ENCODE measurements at places on chromosomes 7 and 10.

GRCh38 chr7:29840701-29841100, 34.4 kb downstream of the WIPF3 start:
- DNase-seq = no peak

- DNase-seq = no peak
These were observed 172.0 kb upstream of the TNRC18 start for GRCh38 chr7:5595545-5596045.

GRCh38 chr7:119782286-119782685, 490.7 kb upstream of the KCND2 start:
- no peak for DNase-seq

DNA sequence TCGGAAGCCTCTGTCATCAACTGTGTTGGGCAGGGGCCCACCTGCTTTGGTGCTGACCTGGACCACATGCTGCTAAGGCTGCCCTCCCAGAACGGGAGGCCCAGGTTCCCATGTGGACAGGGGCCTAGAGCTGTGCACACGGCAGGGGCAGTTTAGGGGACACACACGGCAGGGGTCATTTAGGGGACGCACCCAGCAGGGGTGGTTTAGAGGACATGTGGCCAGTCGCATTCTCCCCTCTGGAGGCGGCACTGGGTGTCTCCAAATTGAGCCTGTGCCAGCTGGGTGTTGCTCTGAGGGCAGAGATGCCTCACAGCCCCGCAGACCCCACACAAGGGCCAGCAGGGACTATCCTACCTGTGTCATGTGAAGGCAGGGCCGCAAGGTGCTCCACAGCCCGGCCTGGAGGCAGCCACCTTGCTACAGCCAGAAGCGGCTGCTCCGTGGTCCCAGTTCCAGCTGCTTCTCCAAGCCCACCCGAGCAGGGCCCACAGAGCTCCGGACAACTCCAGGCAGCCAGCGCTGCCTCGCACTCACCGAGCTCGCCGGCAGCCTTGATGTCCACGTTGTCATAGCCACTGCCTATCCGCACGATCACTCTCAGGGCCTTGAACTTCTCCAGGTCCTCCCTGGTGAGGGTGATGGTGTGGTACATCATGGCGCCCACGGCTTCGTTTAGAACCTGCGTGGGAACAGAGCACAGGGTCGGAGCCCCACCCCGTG, 60.7 kb downstream of the ZRANB1 start:
- no peak for DNase-seq

DNA sequence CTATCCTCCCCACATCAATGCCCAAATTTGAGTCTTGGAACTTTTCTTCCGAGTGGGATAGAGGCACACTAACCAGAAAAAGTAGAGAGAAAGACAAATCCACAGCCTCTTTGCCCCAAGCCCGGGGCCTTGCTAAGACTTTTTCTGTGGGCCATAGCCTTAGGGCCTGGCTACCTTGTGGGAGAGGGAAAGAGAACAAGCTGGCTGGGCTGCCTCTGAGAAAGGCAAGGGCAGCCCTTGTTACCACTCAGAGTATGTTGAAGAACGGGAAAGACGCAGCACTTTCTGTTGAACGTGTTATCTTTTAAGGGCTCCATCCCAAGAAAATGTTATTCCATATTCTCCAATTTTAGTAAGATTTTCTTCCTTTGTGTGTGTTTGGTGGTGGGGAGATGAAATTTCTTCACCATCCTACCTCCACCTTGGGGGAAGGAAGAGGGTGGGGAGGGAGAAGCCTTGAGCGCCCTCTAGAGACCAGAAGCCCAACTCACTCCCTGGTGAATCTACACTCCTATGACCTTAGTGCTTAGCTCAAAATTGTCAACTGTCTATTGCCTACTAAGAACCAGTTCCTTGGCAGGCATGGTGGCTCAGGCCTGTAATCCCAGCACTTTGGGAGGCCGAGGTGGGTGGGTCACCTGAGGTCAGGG, 3.9 kb upstream of the NRF1 start:
- DNase-seq = no peak

GRCh38 chr7:27564881-27565482, 97.7 kb downstream of the HIBADH start:
- no peak for DNase-seq

DNA sequence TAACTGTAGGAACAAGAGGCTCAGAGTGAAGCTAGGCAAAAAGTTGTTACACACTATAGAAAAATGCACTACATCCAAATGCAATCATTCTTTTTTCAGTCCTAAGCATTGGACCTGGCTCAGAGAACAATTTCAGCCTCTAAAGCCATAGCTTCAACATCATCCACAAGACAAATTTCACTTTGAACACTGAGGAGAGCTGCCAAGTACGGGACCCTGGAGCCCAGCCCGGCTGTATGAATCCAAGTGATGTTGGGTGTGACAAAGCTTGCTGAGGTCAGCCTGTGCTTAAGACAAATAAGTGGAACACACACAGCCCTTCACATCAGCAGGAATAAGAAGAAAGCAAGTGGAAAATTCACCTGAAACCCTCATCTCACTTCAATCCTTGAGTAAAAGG, 233.1 kb upstream of the PFKP start:
- DNase-seq = no peak

- no peak for DNase-seq
These were observed 975.2 kb upstream of the AUTS2 start for GRCh38 chr7:68623030-68623429.

- DNase-seq = no peak
These were observed 36.3 kb upstream of the SH2D4B start for GRCh38 chr10:80501381-80501912.

- DNase-seq = no peak
These were observed 110.6 kb downstream of the ZMIZ1 start for GRCh38 chr10:79179164-79179956.

DNA sequence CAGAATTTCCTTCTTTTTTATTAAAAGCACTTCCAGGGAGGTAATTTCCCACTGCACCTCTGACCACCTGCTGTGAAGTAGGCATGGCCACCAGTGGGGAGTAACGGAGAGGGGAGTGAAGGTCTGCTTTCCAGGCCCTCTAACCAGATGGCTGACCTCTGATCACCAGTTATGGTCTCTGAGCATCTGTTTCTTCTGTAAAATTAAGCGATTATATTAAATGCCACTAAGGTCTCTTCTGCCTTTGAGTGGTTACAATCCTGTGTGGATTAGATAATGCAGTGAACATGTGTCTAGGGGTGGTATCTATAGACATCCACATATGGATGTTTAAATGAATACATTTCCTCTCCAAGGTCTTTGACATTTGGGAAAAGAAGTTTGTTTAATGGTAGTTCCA, 199.6 kb downstream of the HERPUD2 start:
- DNase-seq = no peak

- DNase-seq = peak; percentile 80
These were observed 62.2 kb downstream of the CCDC71L start for GRCh38 chr7:106598663-106599342.

- DNase-seq = no peak
These were observed 298.3 kb upstream of the FZD8 start for GRCh38 chr10:35940141-35941041.

DNA sequence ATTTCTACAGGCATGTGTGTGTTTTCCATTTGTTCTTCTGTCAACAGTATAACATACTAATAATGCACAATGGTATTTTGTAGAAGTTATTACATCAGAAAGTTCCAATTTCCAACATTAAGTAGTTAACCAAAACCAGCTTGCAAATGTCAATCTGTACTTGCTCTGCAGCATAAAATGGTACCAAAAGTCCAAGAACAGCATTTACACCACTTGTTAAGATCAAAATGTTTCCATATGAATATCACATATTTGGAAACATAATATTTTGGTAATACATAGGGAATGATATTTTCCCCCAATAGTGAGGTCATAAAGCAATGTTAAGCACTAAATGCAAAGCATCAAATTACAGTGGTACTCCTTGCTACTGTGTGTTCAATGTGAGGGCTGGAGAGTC, 162.1 kb downstream of the ZNF438 start:
- DNase-seq = no peak

GRCh38 chr10:76444034-76444800, 1012.8 kb downstream of the LRMDA start:
- DNase-seq = no peak

DNA sequence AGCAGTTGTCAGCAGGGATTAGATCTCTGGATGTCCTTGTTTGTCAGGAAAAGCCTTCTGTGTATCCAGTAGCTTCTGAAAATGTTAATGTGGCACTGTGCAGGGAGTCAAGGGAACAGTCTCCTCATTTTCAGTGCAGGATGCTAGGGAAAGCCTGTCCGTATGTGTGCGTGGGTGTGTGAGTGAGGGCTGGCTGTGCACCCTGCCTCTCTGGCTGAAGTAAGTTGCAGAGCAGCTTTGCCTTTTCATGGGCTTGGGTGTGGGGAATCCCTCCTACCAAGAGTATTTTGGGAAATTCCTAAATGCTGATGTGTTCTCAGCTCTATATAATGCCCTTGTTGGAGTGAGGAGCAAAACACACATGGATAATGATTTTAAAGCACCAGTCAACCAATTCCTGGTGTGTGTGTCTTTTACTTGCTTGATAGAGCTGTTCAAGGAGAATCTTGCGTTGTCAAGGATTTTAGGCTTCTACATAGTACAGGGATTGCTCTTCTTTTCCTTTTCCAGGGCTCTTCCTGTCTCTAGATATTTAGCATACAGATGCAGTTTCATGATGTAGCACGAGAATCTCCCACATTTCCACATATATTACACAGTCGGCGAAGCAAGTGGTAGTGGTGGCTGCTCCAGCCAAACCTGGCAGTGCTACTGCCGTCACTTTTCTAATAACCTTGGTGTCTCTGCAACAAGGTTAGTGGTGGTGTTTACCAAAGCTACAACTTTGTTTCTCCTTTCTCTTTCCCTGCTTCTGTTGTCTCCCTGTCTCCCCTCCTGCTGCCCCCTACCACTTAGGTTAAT, 92.8 kb downstream of the MCU start:
- DNase-seq = no peak

DNA sequence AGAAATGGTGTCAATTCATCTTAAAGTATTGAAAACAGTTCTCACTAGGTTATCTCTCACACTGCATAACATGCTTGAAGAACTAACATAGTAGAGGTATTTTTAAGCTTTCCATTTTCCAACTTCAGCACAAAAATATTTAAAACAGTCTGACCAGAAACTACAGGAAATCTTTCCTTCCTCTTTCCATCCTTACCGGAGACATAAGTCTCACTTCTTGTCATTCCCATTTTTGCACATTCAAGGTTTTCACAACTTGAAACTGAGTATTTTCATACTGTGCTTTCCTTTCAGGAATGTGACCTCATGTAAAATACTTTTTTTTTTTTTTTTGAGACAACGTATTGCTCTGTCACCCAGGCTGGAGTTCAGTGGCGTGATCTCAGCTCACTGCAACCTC, 45.2 kb downstream of the ARHGAP12 start:
- no peak for DNase-seq

GRCh38 chr7:132768099-132768498, 191.8 kb upstream of the PLXNA4 start:
- no peak for DNase-seq

All from NCI-H510A (cell line).